ENCODE measurements at places on chromosomes 11 and 22.

DNA sequence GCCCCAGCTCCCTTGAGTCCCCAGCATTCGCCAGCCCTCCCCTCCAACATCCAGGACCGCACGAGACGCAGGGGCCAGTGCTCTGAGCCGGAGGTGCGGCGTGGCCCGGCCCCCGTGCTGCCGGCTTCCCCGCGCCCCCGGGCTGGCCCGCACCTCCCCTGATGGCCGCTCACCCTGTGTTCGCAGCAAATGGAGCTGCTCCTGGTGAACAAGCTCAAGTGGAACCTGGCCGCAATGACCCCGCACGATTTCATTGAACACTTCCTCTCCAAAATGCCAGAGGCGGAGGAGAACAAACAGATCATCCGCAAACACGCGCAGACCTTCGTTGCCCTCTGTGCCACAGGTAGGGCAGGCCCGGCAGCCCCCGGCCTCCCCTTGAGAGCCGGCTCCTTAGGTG, 2.7 kb downstream of the CCND1 start:
- DNase-seq: no peak

DNA sequence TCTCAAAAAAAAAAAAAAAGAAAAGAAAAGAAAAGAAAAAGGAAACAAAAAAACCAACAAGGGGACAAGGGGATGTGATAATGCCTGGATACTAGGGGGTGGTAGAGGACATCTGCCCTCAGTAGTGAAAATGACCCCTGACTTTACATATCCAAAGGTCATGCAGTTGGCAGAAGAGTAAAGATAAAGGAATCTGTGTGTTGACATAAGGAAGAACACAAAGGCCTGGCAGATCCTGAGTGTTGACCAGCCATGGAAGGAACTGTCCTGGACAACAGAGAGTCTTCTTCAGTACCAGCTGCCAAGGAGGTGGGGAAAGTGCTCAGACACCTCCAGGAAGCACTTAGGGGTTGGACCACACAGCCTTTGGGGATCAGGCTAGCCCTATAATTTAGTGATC, 12.6 kb downstream of the SLC43A1 start:
- no peak for DNase-seq

- no peak for DNase-seq
Measured at GRCh38 chr22:22394591-22394990, 114.0 kb downstream of the ZNF280B start.

GRCh38 chr11:128488471-128488870, 98.9 kb downstream of the ETS1 start:
- no peak for DNase-seq

GRCh38 chr11:122653916-122654585, 1.5 kb upstream of the UBASH3B start:
- DNase-seq: no peak

- DNase-seq: no peak
Measured at GRCh38 chr11:73854680-73855079, 22.0 kb downstream of the COA4 start.

DNA sequence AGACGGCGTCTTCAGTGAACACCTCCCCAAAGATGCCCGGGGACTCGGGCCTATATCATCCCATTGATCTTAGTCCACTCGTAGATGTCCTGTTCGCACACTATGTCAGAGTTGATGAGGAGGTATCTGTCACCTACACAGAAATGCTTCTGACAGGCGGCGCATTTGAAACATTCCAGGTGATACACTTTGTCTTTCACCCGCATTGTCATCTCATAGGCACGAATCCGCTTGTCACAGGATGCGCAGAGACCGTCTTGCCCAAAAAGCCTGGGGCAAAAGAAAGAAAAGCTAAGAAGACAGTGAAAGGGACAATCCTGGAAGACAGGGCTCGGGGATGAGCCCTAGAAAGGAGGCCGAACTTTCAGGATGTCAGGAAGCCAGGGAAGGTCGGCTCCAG, 32.6 kb downstream of the LMO2 start:
- no peak for DNase-seq

DNA sequence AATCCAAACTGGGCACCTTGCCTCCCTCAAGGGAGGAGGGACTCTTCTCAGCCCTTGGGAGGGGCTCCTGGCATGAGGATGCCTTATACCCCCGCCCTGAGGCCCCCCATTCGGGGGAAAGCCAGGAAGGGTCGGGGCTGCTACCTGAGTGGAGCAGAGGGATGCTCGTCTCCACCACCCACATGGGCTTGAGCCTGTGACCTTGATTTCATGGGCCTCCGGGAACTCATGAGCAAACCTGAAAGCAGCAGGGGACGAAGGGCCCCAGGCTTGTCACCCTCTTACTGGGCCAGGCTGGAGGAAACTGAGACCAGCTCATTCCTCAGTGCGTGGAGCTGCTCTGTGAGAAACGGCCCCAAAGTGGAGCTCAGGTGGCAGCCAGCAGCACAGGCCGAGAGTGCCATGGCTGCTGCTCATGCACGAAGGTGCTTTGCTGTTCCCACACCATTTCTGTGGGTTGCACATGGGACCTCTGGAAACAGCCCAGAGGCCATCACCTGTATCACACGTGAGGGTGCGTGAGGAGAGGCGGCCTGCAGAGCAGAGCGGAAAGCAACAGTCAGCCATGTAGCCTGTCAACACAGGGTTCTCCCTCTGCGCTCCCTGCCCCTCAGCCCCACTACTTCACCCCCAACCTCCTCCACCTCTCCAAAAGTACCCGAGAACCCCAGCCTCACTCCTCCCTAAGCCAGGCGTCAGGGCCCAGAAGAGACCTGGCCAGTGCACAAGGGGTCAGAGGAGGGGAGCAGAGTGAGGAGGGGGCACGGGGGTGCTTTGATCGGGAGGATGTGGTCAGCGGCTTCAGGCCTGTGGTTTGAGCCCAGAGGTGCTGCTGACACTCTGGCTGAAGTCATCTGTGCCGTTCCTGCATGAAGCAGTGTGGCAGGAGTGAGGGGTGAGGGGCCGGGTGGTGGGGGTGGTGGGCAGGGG, 14.1 kb upstream of the IL2RB start:
- no peak for DNase-seq

GRCh38 chr11:44488165-44488965, 77.1 kb upstream of the CD82 start:
- DNase-seq: no peak

GRCh38 chr11:126115127-126115495, 52.4 kb upstream of the CDON start:
- DNase-seq: no peak

DNA sequence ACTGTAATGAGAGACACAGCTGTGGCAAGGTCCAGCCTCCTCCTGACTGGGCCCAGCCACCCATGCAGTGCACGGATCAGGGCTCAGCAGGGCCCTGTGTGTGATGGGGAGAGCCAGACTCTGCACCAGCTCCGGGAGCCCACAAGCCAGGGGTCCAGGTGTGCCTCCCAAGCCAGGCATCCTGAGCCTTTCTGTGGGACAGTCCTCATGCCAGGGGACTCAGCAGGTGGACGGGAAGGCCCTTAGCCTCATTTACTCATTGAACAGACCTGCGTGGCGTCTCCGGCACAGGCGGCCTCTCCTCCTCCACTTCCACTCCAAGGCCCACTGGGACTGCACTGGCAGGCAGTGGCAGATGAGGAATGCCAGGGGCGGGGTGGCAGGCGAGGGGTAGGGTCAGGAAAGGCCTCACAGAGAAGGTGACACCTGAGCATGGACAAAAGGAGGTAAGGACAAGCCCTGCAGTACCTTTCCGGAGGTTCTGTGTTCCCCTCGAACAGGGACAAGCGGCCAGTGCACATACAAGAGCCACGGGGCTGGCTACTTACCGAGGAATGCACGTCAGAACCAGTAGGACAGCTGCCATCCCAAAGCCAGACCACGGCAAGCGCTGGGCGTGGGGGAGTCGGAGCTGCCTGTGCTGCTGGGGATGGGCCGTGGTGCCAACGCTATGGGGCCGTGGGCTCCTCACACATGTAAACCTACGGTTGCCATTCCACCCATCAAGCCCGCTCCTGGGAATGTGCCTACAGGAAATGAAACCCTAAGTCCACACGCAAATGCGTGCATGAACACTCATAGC, 52.7 kb downstream of the IGF2 start:
- DNase-seq: no peak

DNA sequence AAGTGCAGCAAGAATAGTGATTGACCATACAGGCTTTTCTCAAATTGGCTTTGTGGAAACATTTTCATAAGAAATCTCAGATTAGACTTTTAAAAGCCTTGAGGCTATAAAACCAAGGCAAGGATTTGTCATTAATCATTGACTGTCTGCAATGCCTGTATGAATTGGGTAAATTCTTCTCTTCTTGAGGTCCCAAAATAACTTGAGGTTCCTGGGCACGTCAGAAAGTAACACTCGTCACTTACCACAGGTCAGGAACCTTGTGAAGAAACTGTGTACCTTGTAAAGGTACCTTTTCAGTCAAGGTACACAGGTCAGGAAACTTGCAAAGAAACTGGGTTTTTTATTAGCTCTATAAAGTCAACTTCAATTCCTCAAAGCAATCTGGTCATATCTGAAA, 43.3 kb upstream of the SORL1 start:
- DNase-seq: no peak

GRCh38 chr11:75867778-75868374, 52.9 kb downstream of the UVRAG start:
- DNase-seq: no peak

- no peak for DNase-seq
Measured at GRCh38 chr11:17221968-17222367, 14.2 kb upstream of the PIK3C2A start.

- no peak for DNase-seq
Measured at GRCh38 chr11:123973816-123974215, 3.8 kb downstream of the OR10S1 start.

- DNase-seq: no peak
Measured at GRCh38 chr11:128550261-128550821, 37.0 kb downstream of the ETS1 start.

DNA sequence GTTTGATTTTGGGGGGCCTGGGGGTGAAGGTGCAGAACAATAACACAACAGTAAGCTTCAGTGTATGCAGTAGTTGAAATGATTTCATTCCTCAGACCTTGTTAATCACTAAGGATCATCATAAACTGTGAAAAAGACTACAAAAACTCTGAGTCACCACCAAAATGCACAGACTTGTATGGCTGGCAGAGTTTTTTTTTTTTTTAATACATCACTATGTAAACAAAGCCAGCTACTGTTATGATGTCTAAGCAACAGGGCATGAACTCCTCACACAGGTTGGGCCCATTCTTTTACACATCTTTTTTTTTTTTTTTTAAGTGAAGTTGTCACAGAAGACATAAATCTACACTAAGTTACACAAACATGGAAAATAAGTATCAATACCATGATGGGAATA, 311.9 kb downstream of the GUCY1A2 start:
- no peak for DNase-seq

GRCh38 chr11:92826136-92826535, 143.3 kb upstream of the MTNR1B start:
- DNase-seq: no peak

DNA sequence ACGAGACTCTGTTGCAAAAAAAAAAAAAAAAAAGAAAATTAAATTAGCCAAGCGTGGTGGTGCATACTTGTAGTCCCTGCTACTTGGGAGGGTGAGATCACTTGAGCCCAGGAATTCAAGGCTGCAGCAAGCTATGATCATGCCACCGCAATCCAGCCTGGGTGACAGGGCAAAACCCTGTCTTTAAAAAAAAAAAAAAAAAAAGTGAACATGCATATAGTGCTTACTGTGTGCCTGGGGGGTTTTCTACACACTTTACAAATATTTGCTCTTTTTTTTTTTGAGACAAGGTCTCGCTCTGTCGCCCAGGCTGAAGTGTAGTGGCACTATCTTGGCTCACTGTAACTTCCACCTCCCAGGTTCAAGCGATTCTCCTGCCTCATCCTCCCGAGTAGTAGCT, 12.9 kb downstream of the TPST2 start:
- no peak for DNase-seq

DNA sequence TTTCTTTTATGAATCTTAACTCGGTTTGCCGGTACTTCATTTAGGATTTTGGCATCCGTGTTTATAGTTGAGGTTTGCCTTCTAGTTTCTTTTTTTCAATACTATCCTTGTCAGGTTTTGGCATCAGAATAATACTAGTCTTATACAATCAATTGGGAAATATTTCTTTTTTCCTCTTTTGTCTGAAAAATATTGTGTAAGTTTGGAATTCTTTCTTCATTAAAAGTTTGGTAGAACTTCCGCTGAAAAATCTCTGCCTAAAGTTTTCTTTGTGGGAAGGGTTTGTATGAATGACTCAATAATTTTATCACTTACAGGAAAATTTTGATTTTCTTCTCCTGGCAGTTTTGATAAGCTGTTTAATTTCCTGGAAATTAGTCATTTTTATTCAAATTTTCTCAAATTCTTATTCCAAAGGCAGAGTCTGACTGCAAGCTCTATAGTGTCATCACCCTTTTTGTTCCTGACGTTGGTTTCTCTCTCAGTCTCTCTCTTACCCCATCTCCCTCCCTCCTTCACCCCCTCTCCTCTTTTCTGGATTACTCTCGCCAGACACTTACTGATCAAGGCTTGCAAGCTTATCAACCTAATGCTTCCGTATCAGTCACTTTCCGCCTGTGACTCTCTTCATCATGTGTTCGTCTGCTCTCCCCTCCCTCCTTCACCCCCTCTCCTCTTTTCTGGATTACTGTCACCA, 555.7 kb downstream of the TBC1D22A start:
- DNase-seq: no peak

GRCh38 chr11:57357856-57358255, 19.7 kb downstream of the P2RX3 start:
- DNase-seq: no peak

DNA sequence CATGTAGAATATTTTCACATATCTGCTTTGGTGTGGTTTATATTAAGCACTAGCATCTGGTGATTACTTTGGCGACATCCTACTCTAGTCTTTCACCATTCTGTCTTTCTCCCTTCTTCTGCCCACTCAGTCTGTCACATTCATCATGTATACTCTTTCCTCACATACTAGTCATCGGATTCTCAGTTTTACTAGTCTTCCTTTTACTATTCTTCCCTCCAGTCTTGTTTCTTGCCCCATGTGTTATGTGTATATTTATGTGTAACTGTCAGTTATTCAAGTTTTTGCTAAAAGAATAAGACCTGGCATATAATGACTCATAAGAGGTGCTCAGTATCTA, 4.6 kb upstream of the DIXDC1 start:
- no peak for DNase-seq

DNA sequence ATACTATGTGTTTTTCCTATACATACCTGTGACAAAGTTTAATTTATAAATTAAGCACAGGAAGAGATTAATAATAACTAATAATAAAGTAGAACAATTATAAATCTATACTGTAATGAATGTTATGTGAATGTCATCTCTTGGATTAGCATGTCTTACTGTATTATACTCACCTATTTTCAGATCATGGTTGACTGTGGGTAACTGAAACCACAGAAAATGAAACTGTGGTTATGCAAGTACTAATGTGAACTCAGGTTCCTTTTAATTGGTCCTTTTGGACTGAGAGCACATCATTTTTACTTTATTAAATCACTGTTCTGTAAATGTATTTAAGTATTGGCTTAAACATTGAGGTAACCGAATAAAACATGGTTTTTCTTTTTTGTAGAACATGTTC, 108.8 kb downstream of the PPP6R3 start:
- no peak for DNase-seq

- no peak for DNase-seq
Measured at GRCh38 chr11:117303646-117304315, 12.3 kb downstream of the BACE1 start.

- DNase-seq: no peak
Measured at GRCh38 chr11:121122328-121122727, 21.3 kb downstream of the TECTA start.
